ENCODE measurements at places on chromosomes 3 and 15.

GRCh38 chr3:14562121-14562890 is 22.2 kb upstream of the GRIP2 start:
- no peak for DNase-seq

- no peak for DNase-seq
These were observed 886.3 kb downstream of the ROBO1 start for GRCh38 chr3:78881501-78881900.

- peak; percentile 91 for DNase-seq
These were observed 778 bp upstream of the THBS1 start for GRCh38 chr15:39580117-39580484.

DNA sequence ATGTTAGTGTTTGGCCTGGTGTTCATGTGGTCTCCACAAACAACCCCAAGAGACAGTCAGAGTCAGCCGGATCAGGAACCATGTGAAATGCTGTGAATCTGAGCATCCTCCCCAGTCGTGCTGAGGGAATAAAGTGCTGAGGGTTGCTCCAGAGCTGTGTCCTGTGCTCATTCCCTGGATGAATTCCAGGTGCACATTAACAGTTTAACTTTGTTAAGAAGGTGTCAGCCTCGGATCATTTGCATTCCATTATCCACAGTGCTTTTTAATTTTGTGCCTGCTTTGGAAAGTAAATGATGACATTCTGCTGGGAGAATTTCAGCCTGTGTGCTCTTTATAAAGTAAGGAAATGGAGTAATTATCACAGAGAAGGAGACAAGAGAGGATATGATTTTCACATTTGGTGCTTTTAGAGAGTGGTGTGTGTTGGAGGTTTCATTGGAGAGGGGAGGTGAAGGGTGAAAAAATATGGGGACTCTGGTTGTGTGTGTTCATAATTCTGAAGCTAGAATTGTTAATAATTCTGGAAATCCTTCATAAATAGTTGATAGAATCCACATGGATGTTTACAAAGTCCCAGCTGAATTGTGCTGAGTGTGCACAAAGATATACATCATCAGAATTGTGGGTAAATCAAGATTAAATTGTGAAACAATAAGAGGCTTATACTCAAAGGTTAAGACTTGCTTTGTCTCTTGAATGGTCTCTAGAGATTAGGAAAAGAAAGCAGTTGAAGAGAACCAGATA is 621.4 kb downstream of the AGBL1 start:
- DNase-seq = no peak

DNA sequence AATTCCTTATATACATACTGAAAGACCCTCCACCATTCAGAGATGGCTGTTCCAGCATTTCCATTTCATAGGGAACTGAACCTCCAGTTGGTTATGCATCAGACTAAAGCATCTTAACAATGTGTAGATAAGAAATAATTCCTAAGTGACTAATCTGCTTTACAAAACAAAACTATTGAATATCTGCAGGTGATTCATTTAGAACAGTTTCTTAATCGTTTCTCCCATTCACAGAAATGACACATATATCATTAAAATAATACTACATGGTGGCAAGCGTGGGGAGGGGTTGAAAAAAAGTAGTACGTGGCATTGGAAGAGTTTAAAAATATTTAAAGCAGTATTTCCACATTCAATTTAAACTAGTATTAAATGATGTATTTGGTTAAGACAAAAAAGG is 19.5 kb downstream of the COPS2 start:
- DNase-seq = no peak

GRCh38 chr3:98846101-98846500 is 55.4 kb downstream of the DCBLD2 start:
- no peak for DNase-seq

GRCh38 chr3:127984241-127984975 is 67.8 kb upstream of the SEC61A1 start:
- no peak for DNase-seq

DNA sequence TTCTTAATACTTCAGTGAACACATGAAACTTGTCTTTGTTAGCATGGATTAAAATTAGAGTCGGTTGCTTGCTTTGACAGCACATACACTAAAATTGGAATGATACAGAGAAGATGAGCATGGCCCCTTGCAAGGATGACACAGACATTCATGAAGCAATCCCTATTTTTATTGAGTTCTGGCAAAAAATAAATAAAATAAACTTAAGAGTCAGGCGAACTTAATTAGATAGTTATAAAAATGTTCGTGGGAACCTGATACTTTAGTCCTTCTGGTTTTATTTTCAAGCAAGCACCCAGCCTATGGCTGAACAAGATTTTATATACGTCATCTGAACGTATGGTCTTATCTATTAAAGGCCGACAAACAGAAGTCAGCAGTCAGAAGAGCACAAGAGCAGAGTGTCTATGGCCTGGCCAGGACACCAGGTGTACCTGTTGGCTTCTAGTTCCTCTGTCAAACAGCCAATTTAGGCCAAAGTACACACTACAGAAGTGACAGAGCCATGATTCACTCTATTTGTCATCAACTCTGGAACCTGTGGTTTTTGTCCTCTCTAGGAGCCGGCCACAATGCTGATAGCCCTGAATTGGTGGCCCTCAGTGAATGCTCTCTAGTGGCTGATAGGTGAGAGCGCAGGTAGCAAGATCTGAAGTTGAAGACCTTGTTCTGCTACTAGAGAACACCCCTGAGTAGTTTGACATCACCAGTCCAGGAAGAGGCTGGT is 64.3 kb downstream of the LEO1 start:
- peak; percentile 5 for DNase-seq

GRCh38 chr15:88649286-88649733 is 10.5 kb downstream of the ISG20 start:
- DNase-seq = peak; percentile 86

- no peak for DNase-seq
These were observed 12.5 kb downstream of the STOML1 start for GRCh38 chr15:73979636-73980035.

DNA sequence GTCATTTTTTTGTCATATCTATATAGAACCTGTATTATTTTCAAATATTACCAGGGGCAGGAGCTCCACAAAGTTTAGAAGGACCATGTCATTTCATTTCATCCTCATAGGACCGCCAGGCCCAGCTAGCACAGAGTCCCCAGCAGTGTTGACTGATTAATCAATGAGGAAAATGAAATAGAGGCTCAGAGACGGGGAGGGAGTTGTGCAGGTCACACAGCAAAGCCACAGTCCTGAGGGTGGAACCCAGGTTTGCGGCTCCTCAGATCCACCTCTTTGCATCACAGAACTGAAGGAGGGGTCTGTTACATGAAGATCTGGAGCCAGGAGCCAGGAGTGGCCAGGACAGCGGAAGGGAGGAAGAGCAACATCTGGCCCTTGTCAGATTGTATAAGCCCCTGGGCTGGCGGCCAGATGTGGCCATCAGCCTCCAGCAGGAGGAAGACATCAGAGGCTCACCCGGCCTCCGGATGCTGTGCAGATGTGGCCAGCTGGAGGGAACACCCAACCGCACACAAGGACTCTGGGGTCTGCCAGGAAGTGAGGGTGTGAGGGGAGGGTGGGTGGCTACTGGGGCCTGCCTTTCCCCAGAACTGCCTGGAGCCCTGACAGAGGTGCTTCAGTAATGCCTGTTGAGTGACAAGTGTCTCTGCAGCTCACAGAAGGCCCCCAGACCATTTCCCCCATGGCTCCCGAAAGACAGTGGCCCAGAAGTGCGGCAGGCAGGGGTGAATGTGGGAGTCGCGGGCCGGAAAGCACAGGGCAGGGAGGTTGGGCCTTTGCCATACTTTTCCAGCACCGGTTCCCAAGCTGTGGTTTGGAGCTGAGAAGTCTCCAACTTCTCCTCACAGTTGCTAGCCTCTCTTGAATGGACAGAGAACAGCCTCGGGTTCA is 21.3 kb downstream of the EFCC1 start:
- DNase-seq = no peak

DNA sequence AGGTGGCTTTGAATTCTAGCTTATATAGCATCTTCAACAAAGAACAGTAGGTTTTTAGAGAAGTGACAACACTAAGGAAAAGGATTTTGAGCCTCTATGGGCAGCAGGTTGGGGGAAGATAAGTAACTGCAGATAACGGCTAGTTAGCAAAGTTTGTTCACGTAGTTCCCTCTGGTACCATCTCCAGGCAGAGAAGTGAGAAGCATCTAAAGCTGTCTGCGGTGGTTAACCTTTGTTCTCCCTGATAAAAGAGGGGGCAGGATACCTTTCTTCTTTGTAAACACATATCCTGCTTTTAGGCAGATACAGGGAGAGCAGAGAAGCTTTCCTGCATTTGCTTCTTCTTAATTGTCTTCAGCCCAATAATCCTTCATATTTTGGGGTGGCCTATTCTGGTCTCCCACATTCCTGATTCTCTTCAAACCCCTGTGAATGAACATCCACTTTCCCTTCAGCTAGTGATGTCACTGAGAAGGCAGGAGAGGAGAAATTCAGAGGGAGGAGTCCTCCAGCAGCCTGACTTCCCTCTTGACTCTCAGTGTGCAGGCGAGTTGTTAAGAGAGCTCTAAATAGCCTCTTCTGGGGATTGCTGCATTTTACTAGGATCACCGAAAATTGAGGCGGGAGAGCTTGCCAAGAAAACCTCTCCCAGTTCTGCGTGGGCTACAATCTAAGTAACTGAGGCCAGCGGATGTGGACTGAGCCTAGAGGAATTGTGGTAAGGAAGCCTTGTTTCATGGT is 393.7 kb upstream of the C2CD4B start:
- DNase-seq = no peak
